Activated T-helper 1 cell treated with anti-CD3 and anti-CD28 coated beads, Interleukin-2, amount 50 U/mL, for 16 hours (primary cell): ENCODE measurements at places on chromosomes 12 and 14.

DNA sequence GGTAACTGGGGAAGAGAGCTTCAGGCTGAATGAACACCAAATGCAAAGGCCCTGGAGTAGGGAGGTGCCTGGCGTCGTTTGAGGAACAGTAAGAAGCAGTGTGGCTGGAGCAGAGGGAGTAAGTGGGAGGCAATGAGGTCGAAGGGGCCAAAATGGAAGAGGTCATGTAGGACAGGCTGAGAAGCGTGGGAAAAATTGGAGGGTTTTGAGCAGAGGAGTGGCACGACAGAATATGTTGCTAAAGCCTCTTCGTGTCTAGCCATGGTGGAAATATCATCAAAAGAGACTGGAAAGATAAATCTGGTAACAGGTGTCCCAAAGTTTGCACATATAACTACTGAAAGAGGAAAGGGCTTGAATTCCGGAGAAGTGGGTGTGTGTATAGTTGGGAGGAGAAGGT is 1.9 kb downstream of the TRIM9 start:
- no peak for DNase-seq

DNA sequence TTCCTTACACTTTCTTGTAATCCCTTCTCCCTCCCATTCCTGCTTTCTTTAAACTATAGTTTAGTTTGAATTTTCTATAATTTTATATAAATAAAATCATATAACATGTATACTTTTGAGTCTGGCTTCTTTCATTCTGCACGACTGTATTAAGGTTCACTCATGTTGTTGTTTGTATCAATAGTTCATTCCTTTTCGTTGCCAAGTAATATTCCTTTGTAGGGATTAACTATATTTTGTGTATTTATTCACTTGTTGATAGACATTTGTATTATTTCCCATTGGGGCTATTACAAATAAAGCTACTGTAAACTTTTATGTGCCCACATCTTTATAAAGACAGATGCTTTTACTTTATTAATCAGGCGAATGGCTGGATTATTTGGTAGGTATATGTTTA is 39.4 kb upstream of the TBC1D15 start:
- no peak for DNase-seq

DNA sequence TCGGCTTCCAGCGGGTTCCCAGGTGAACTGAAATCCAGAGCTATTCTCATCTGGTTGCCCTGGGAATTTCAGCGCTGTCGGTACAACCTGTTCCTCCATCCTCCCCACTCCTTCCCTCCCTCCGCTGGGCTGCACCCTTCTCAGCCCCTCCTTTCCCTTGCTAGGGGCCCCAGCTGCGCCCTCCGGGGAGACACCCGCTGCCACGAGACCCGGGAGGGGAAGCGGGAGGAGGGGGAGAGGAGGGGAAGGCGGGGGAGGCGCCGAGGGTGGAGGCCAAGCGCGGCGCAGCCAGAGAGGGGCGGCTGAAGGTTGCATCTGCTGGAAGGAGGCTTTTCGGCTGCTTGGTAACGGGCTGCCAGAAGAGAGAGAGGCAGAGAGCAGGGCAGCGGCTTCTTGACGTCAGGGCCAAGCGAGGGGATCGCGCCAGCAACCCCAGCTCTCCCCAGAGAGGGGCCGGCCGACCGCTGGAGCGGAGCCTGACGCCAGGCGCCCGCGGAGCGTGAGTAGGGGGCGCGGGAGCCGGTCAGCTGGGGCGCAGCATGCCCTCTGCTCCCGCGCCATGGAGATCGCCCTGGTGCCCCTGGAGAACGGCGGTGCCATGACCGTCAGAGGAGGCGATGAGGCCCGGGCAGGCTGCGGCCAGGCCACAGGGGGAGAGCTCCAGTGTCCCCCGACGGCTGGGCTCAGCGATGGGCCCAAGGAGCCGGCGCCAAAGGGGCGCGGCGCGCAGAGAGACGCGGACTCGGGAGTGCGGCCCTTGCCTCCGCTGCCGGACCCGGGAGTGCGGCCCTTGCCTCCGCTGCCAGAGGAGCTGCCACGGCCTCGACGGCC is at the start of gene KCNA5:
Gene KCNA5, plus strand, starts transcription at position 291 of the 831 bp plus-strand sequence. Its CDS starts 269 bp downstream, at position 560.
- DNase-seq = no peak

GRCh38 chr12:62249419-62249818 is 10.8 kb upstream of the USP15 start:
- DNase-seq = no peak

- DNase-seq = no peak
Observed at GRCh38 chr12:65668981-65669695, 155.1 kb upstream of the HMGA2 start.

DNA sequence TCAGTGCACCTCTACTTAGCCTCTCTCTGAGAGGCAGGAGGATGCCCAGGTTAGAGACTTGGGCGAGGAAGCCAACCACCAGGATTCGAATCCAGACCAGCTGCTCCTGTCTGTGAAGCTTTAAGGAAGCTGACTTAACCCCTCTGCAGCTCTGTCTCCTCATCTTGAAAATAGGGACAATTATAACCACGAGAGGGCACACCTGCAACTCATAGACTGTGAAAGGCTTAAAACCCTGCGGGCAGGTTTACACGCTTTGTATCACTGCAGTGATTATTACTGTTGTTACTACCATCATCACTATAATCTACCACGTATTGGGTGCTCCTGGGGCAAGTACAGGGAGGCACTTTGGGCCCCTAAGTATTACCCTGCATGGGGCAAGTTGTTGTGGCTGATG is 379.8 kb downstream of the VRK1 start:
- DNase-seq = no peak

GRCh38 chr12:54689984-54690383 is 41.8 kb upstream of the DCD start:
- no peak for DNase-seq

GRCh38 chr12:122081697-122082221 is 3.2 kb downstream of the MLXIP start:
- no peak for DNase-seq

DNA sequence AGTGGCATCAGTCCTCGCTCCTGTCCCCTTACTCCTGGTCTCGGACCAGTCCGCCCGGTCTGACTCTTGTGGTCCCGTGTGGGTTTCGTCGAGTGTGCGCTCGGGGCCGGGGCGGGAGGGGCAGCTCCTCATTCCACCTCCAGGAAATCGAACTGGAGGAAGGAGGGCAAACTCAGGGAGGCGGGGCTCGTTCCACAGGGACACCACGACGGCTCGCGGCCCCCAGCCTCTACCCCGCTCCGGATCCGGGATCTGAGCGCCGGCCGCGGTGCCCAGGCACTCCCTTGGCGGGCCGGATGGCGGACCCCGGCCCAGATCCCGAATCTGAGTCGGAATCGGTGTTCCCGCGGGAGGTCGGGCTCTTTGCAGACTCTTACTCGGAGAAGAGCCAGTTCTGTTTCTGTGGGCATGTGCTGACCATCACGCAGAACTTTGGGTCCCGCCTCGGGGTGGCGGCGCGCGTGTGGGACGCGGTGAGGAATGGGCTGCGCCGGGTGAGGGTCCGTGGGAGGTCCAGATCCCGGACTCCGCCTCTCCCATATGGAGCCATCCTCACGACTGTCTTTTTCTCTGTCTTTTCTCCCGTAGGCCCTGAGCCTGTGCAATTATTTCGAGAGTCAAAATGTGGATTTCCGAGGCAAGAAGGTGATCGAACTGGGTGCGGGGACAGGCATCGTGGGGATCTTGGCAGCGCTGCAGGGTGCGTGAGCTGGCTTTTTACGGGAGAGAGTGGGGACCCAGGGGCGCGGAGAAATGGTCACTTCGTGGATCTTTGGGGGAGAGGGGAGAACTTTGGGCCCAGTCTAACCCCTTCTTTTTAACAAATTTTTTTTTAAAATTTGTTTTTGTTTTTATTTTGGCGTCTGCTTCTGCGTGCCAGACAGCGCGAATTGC is at the start of gene EEF1AKMT3:
Gene EEF1AKMT3, plus strand, starts transcription at position 186 of the 894 bp plus-strand sequence. Its CDS starts 111 bp downstream, at position 297.
- DNase-seq = no peak

DNA sequence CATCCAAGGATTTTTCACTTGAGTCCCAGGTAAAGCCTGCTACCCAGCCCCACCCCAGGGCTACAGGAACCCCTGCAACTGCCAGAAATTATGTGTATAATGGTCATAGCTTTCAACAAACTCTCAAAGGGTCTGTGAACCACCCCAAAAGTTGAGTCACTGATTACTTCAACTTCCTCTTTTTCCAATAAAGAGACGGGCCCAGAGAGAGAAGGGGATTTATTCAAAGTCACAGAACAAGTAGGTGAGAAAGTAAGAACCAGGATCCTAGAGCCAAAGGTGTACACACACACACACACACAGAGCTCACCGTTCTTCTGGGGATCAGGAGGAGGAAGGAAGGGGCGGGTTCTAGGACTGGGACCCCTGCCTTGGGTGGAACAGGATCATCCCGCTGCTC is 4.8 kb upstream of the ITPK1 start:
- DNase-seq = no peak

DNA sequence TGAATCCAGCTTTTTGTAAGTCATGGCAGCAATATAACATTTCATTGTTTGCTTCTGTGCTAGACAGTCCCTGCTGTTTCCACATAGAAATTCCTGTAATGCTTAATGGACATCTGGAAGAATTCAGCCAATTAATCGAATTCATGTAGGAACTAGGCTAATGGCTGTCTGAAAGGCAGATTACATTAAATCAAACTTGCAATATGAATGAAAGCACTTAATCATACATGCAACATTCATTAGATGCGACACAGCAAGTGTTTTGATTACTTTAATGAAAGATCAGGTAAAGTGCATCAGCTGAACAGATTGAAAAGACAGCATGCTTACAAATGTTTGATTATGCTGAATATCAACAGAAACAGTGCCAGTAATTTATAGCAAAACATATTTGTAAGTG is 24.1 kb upstream of the INSM2 start:
- DNase-seq = no peak

DNA sequence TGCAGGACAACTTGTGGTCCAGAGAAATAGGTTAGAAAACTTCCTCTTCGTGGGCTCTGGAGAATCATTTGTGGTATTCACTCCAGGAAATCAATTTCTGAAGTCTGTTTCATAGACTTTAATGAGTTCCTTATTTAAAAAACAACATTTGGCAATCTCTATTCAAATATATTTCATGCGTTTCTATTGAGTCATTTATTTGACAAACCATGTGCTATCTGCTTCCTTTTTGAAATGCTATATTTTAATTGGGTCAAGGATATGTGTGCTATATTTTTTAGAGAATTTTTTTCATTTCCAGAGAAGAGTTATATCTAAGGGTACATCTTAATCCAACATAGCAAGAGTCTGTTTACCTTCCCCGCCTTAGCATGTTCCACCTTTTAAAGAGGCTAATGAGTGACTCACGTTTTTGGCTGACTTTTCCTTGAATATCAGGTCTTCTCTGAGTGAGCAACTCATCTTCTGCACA is 252.4 kb upstream of the EGLN3 start:
- no peak for DNase-seq

DNA sequence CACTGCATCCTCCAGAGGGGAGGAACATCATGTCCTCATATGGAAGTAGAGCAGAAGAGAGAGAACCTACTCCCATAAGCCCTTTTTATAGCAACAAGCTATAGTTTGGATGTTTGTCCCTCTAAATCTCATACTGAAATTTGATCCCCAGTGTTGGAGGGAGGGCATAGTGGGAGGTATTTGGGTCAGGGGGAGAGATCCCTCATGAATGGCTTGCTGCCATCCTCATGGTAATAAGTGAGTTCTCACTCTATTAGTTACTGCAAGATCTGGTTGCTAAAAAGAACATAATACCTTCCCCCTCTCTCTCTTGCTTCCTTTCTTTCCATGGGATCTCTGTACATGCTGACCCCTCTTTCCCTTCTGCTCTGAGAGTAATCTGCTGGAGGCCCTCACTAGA is 93.9 kb downstream of the RPAP3 start:
- DNase-seq = no peak

DNA sequence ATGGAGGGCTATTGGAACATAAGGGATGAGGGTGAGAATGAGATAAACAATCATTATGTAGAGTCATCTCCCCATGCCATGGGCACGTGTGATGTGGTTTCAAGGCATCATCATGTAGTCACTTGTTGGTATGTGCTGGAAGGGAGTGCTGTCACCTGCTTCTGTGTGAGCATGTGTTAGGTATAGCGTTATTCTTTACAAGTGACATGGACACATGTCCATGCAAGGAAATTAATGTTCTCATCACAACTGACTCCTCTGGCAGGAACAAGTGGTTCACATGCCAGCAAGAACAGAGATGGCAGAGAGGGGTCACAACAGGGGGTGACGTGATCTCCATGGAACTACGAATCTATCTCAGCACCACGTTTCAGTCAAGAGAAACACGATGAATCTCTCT is 815.8 kb downstream of the BCL11B start:
- no peak for DNase-seq

DNA sequence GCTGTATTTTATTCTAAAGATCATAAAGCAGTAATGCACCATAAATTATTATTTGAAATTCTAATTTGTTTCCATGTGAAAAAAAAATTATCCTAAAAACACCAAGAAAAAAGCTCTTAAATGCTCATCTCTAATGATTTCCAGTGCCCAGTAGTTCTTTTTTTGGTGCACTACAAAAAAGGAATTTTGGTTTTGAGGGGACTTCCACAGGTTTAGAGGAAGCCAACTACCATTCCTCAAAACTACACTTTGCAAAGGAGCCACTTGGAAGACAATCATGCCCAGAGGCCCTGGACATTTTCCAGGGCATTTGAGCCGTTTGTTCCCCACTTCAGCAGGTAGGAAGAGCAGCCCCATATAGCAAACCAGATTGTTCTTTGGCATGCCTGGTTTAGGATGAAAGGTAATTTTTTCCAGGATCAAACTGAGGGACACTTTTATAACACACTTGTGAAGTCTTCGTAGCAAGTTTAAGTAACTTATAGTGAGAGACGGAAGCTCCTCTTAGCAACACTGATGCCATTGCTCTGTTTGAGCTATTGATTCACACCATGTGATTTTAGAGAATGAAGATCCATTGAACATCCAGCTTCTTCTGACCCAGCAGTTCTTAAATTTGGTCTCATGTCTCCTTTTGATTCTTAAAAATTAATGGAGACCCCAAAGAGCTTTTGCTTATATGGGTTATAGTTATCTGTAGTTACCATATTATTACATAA is 187.9 kb downstream of the ETV6 start:
- DNase-seq = no peak

- DNase-seq = no peak
Observed at GRCh38 chr14:105050551-105050897, 14.7 kb downstream of the GPR132 start.

DNA sequence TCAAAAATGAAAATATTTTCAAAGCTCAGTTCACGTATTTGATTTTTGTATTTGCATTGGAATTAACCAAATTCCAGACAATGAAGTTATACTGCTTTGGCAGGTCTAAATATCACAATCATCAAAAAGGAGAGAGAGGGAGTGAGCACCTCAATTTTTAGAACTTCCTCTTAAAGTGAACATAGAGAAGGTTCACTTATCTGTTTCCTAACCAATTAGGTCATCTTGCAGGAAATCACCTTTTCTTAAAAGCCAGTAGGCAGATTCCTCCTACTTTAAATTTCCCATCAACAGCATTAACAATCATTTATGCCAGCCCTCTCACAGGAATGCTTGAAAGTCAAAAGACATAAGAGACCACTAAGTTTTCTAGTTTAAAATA is 388.7 kb downstream of the ZFP36L1 start:
- no peak for DNase-seq

DNA sequence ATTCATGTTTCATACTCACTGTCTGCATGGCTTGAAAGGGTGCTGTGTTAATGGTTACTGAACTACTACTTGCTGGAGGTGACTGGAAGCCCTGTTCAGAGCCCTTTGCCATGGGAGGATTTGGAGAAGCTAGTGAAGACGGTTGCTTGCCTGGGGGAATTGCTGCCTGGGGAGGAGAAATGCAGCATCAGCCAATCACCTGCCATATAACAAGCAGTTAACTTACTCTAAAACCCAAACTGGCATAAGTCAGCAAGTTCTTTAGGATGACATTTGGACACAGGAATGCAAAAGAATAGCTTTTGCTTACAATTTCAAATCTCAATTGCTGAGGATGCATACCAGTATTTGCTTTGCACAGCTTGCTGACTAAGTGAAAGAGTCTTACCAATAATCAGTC is 23.4 kb upstream of the IPO8 start:
- DNase-seq = no peak

- DNase-seq = no peak
Observed at GRCh38 chr12:7107636-7108002, 1.4 kb downstream of the C1RL start.
